Right renal cortex interstitium (tissue), 3 donors: ENCODE measurements at places on chromosomes 12 and 14. TPM values are rescaled to one million over a fixed set of nuclear protein-coding genes. Genes with fewer than 3 reads are reported as not detected.

- no peak for DNase-seq
Observed at GRCh38 chr14:67395876-67396189, 16.1 kb downstream of the PLEK2 start.

DNA sequence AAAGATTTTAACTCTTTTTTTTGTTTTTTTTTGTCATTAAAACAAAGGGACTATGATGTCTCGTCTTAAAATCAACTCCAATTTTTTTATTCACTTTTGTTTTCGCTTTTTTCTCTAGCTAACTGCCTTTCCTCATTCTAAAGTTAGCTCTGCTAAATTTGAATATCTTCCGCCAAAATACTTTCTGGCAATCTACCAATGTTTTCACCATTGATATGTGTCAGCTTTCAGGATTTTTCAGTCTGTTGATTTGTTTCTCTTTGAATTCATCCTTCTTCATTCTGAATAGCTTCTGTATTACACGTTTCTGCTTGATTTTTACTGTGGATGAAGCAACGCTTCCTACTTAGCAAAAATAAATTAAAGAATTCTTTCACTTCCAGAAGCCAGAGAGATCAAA, 38.7 kb upstream of the NOVA1 start:
- DNase-seq, result no peak

DNA sequence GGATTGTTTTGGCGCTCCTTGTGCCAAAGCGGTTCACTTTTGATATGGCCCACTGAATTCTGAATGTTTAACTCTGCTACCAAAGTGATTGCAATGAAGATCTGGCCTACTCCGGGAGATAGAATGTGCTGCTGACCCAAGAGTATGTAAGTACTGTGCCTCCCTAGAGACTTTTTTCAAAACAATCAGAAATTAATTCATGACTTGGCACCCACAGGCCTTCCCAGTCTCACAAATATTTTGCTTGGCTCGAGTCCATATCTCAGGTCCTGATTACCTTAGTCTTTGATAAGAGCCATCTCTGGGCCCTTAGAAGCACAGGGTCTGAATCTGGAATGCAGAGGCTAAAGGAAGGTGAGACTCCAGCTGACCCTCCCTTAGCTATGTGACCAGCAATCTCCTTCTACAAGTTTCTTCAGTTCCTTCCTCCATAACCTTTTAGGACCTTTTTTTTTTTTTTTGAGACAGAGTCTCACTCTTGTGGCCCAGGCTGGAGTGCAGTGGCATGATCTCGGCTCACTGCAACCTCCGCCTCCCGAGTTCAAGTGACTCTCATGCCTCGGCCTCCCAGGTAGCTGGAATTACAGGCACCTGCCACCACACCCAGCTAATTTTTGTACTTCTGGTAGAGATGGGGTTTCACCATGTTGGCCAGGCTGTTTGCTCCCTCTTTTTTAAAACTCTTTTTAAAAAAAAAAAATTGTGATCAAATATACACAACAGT, 49.5 kb upstream of the METAP2 start:
- no peak for DNase-seq

DNA sequence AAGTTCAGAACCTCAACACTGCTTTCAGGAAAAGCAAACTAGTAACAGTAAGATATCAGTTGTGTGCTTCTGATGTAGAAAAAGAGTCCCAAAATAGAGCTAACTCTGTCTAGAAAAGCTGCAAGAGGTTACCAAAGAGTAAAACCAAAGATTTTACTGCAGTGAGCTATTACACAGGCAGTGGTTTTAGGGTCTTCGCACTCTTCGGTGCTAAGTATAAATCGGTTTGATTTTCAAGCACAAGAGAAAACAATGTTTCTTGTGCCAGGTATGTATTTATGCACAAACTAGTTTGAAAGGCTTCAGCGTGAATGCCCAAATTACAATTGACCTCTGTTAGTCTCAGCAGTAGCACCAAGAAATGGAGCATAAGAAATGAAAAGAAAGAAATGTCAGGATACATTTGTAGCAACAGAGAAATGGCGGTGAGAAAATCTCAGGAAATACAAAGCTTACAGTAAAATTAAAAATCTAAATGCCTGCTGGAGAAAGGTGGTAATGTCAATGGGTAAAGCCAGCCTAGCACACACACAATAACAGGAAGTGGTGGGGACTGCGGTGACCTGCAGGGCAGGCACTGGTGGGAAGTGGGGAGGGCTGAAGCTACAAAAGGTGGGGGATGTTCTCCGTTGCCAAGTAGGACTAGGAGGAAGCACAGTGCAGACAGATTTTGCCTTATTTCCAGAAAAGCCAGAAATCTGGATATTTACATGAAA, 18.0 kb upstream of the DYRK2 start:
- DNase-seq, result no peak

GRCh38 chr12:49942921-49943624, 7.5 kb upstream of the AQP2 start:
- no peak for DNase-seq

GRCh38 chr14:69270795-69271708, 11.1 kb downstream of the GALNT16 start:
- DNase-seq, result no peak

- DNase-seq, result no peak
Observed at GRCh38 chr12:20805921-20806320, 4.6 kb upstream of the SLCO1B3 start.

DNA sequence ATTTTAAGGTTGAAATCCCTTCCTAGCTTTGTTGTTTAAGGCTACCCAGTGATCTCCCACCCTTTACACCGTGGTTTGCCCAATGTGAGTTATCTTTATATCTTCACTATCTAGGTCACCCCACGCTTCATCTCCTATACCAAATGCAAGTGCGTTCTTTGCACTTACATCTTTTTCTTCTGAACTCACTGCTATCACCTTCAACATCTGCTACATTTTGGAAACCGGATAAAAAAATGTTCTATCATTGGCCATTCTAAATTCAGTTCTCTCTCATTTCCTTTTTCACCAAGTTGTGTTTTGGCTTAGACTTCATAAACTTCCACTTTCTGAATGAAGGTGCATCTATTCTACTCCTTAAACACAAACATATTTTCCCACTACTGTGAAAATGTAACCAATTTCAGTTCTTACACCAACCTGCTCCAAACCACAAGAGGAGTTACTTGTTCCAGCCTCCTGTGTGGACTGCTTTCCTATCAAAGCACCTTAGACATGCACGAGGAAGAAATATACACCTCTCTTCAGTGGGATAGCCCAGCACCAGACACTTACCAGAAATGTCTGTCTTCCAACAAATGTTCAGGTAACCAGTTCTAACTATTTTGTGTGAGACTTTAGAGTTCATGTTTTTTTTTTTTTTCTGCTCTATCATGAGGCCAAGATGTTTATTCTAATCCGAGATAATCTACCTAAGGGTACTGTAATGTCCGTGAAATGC, 21.9 kb downstream of the CLEC9A start:
- no peak for DNase-seq

- DNase-seq, result no peak
Observed at GRCh38 chr14:71780075-71780474, 152.2 kb upstream of the RGS6 start.

DNA sequence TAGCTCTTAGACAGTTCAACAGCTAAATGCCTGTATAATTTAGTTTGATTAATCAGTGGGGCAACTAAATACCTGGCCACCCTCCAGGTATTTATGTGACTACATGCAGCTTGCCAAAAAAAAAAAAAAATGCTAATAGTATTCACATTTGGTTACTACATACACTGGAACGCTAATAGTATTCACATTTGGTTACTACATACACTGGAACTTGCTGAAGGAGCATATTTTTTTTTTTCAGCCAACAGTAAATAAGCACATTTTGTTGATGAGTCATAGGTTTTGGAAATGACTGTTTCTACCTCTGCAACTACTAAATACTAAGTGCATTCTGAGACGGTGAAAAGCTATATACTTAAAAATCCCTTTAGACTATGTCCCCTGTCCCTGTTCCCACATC, 1172.3 kb downstream of the LRFN5 start:
- no peak for DNase-seq

GRCh38 chr14:59629444-59630287, 53.1 kb upstream of the CCDC175 start:
- no peak for DNase-seq

DNA sequence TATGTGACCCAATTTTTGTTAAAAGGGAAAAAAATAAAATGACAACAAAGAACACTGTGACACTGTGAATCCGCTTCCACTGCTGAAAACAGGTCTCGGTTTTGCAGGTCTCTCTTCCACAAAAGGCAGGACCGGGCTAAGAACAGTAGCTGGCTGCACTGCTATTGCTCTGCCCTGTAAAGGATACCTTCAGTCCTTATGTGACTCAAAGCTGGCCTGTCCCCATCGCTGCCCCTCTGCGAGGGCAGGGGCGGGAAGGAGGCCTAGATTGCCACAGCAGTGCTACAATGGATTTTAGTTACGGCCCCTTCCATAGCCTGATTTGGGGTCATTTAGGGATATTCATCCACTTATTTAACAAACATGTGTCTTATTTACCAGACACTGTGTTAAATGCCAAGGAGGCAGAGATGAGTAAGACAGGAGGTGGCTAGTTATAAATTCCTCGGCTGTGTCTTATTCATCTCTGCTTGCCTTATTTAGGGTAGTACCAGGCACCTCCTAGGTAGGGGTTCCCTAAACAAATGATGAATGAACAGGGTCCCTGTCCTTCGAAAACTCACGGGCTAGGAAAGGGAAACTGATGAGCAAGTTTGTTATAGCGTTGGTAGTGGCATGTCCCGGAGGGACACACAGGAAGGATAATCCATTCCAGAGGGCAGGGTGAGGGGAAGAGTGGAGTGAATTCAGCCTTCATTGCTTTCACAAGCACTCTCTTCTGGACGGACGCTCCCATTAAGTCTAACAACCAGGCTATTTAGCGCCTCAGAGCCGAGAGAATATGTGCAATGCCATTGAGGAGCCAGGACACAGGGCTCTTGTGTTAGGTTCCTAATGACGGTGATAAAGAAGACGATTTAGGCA, 73.3 kb downstream of the EID3 start:
- DNase-seq, result no peak

MYH6 gene
- 0.18 TPM for polyA plus RNA-seq

TSPAN19 gene
- polyA plus RNA-seq, result 1.0 TPM

ARMH4 gene
- 81.3 TPM for polyA plus RNA-seq

ADAMTS20 gene
- 0.61 TPM for polyA plus RNA-seq

FOXG1 gene
- not detected for polyA plus RNA-seq
